Stimulated activated CD8-positive, alpha-beta memory T cell treated with anti-CD3 and anti-CD28 coated beads, Interleukin-12 subunit alpha, Interleukin-12 subunit beta, amount 100 ng/mL, for 4 hours (primary cell): ENCODE measurements at places on chromosomes 7 and 10.

DNA sequence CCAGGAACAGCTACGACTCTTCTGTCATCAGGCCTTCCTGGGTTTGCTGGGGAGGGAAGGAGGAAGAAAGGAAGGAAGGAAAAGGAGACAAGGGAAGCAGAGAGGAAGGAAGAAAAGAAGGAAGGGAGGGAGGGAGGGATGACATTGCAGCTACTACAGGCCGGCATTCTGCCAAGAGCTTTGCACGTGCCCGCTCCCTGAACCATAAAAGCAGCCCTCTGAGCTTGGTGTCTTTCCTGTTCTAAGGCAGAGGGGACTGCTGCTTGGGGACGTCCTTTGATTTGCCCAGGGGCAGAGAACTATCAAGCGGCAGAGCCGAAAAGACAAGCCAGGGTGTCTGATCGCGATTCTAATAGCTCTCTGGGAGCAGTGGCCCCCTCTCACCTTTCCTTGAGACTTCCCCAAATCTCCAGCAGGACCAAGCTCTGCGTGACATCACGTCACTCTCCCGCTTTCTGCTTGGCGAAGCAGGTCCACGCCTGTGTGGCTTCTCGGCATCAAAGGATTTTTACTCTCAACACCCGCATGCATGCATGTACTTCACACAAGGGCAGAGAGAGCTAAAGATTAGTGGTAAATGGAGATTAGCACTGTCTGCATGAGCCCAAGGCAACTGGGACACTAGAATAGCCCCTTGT, 167.8 kb upstream of the AUTS2 start:
- no peak for DNase-seq

DNA sequence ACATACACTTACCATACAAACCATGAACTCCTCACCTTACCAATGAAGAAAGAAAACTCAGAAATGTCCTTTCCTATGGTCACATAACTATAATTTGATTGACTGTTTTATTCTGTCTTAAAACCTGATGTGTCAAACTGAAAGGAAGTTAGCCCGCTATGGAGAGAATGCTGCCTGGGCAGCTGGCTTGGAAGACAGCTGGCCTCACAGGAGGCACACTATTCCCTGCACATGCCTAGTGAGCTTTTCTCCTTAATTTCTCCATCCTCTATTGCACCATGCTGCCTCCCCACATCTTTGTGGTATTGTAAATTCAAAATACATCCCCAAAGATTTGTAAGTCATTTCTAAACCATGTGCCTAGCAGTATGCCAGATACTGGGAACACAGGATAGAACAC, 163.3 kb downstream of the STK31 start:
- no peak for DNase-seq

DNA sequence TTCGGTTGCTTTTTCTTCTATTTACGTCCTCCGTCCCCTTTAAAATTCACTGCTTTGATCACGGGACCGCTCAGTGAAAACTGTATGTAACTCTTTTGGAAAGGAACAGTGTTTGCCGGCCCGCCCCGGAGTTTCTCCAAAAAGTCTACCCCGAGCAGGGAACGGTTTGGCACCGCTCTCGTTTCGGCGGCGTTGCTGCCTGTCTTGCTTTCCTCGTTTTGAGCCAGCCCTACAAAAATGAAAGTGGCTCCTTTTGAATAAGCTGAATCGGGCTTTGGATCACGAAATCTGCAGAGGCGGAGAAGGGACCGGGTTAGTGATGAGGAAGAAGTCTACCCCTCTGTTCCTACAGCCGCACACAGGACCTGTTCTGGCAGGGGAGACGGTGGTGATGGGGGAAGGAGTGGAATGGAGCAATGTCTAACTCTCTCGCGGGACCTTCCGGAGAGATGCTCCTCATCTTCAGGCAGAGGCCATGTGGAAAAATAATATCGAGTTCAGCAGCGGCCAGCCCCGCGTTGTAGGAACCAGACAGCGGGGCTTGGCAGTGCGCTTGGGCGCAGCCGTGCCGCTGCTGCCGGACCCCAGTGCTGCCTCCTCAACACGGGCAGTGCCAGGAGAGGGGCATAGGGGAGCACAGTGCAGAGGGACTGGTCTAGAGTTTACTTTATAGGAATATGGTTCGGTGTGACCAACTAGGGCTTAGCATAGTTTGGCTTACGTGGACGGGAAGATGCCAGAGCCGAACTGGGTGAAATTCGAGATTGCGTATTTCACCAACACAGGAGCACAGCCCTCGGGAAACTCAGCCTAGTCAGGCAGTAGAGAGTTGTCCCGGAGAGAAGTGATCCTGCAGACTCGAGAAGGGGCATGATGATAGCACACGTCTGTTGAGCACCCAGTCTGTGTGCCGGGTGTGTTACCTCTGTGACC, 1.4 kb downstream of the HTRA1 start:
- DNase-seq = no peak

GRCh38 chr7:69295977-69296376, 302.3 kb upstream of the AUTS2 start:
- DNase-seq = no peak

GRCh38 chr7:38878694-38879457, 30.1 kb downstream of the VPS41 start:
- DNase-seq = no peak

DNA sequence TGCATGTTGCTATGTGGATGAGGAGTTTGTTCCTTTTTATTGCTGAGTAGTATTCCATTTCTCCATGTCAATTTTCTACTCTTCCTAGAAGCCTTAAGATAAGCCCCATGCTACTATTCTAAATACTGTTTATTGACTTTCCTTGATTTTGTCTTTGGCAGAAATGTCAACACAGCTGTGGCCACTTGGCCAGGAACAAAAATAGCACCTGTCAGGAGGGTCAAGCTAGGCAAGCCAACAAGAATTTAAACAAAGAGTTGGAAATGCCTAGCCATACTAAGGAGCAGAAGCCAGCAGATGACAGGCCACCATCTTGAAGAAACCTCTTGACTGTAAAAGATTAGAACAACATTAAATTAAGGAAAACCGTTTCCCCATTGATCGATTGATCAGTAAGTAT, 34.7 kb downstream of the JAZF1 start:
- no peak for DNase-seq

DNA sequence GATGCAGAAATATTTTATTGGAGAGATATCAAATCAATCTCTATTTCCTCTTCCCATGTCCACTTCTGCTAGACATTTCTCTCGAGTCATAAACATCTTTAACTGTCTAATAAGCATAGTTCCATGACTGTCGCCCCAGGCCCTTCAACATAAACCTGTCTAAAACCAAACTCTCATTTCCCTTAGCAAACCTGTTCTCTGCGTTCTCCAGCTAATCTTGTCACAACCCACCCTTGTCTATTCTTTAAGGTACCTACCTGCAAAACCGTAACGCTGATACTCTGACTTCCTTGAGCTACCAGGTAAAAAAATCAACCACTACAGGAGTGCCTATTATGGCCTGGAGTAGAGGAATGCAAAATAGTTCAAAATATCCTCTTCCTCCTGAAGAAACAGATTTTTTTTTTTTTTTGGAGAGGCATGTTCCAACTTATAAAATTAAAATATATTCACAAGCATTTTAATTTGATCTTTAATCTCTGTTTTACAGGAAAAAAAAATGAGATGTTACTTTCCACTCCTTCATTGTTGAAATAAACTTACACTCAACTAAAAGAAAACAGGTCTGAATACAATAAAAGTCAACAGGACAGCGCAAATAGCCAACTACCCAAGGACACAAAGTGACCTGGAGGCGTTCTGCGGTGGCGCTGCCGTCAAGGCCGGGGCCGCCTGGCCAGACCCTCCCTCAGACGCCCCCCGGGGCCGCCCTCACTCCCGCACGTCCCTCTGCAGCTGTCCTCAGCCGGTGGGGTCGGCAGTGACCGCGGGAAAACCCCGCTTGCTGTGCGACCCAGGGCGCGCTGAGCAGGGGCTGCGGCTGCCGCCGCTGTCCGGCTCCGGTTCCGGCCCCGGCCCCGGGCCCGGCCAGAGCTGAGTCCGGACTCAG, 765 bp downstream of the SLC25A40 start:
- peak; percentile 6 for DNase-seq

GRCh38 chr10:29329420-29329819, 40.5 kb downstream of the LYZL1 start:
- no peak for DNase-seq

DNA sequence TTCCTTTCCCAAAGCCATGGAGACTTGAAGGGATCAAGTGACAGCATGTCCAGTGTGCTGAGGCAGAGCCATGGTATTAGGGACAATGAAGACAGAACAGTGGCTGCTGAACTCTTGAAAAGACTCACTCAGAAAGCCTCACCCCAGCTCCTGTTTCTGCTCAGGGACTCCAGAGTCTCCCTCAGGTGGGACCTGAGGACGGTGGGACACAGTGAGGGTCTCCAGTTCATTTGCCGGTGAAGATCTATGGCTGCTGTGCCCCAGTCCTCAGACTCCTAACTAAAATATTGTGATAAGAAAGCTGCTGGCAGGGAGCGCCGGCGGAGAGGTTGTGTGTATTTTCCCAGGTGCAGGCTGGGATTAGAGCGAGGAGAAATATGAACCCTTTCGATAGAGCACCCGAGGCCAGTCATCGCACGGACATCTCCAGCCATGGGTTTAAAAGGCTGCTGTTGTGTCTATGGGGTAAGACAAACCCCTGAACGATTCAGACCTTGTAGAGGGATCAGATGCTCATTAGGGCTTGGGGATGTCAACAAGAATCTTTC, 57.2 kb downstream of the C7orf25 start:
- no peak for DNase-seq

- DNase-seq = no peak
Observed at GRCh38 chr10:89438525-89438924, 24.2 kb downstream of the IFIT5 start.

DNA sequence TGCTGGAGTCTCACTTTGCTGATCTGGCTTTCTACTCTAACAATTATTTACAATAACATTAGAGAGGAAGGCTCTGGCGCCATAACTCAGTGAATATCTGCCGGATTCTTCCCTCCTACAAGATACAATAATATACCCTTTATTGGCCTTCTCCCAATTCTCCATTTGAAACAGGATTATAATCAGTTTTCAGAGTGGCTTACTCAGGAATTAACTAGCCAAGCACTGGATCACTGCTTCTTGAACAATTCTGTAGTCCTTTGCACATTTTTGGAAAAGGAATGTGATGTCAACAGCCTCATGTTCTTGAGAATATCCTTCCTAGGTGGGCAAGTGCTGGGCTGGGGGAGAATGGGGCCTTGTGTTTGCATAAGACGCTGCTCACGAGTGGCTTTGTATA, 125.9 kb downstream of the HIPK2 start:
- no peak for DNase-seq

DNA sequence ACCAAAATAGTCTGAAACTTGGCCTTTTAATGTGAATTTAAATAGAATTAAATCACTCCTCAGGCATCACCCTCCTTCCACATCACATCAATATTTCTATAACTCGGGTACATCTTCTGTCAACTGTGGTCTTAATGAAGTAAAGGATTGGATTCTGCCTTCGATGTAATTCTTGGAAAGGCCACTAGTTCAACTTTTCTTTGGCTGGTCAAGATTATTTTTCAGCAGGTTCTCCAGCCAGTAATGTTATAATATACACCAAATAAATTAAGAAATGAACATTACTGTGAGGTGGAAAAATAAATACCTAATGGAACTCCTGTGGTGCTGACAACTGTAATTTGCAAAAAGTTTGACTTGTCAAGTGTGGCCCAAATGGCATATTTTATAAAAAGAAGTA, 9.7 kb upstream of the SLC16A9 start:
- DNase-seq = no peak

- no peak for DNase-seq
Observed at GRCh38 chr10:33800545-33800944, 466.1 kb upstream of the NRP1 start.
